ENCODE measurements at places on chromosomes 3 and 15.

DNA sequence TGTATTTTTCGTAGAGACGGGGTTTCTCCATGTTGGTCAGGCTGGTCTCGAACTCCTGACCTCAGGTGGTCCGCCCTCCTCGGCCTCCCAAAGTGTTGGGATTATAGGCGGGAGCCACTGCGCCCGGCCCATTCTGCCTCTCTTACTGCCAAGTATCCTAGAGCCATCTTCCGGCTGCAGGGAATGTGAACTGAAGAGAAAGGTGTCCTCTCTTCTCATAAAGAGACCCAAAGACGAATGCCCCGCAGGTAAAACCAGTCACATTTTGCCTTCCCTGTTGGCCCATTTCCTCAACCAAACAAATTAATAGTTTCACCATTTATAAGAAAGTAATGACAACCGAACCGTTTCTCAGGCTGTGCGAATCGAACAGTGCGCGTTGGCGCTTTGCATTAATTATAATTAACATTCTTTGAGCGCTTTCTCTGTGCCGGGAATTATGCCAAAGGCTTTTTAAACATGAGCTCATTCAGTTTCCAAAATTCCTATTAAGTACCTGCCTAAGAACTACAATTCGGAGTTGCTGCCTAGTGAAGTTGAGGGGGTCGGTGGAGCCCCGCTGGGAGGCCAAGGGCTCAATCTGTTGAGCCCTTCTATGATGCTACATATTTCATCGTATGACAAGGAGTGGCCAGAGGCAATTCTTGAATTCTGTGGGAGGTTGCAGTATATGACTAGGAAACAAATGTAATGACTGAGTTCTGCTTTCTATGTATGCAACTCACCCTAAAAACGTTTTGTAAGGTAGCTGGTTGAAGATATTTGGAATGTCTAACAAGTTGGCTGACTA, 819 bp upstream of the RPL24 start:
- no peak for DNase-seq

DNA sequence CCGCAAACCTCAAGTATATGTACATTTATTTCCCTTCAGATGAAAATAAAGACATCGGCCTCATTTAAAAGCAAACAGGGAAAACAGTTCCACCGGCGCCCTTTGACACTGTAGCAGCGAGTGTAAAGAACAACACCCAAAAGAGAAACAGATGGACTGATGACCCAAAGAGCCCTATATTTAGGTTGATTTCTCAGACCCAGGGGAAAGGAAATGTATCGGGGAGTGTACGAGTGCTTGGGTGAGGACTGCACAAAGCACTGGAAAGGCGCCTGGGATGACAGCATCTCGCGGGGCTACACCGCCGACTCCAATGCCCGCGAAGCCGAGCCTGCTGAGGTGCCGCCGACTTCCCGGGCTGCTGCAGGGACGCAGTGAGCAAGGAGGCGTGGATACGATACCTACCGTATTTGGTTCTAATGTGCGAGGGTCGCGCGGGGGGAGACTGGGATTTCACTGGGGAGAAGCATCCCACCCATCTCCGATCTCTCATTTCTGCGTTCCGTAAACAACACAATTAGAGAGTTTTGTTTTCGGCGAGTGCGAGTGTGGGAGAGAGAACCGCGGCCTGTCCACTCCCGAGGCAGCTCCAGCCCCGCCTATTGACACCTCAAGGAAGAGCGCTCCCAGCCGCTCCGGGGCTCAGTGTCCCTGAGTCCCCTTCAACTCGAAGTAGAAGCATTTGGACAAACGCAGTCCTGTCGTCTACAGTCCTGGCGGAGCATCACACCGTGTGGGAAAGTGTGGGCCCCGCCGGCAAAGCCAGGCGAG, 2.0 kb downstream of the MECOM start:
- no peak for DNase-seq

DNA sequence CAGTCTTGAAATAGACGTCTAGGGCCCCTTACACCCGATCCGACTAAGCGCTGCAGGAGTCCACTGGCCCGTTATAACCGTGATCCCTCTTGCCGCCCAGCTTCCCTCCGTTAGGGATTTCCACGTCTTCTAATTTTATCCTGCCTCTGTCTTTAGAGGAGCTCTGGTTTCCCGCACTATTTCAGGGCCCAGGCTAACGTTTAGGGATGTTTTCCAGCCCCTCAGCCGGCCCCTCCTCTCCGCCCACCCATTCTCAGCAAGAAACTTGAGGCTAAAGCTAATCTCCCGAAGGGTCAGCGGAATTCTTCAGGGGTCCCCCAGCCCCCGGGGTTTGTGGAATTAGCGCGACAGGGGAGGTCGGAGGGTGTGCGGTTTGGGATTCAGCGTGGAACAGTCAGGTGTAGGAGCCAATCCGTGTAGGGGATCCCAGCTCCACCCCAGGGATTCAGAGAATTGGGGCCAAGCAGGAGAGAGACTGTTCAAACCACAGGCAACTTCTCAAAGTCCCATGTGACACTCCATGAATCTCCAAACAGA, 1.6 kb downstream of the PTX3 start:
- DNase-seq: no peak

DNA sequence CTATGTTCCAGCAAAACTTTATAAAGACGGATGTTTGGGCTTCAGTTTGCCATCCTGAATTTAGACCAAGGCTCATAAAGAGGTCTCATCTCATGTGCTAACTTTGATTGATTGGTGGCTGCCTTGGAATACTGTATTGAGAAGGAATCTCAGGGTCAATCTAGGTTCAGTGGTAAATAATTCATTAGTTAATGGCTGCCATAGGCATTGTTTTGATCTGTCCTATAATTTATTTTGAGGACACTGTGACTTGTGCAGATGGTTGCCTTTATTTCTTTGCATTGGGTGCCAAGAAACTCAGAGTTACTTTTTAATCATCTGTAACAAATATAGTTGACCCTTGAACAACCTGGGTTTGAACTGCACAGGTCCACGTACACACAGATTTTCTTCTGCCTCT, 159.8 kb downstream of the B3GALNT1 start:
- no peak for DNase-seq

- DNase-seq: no peak
These were observed 4.6 kb upstream of the TSPAN3 start for GRCh38 chr15:77075528-77075927.

DNA sequence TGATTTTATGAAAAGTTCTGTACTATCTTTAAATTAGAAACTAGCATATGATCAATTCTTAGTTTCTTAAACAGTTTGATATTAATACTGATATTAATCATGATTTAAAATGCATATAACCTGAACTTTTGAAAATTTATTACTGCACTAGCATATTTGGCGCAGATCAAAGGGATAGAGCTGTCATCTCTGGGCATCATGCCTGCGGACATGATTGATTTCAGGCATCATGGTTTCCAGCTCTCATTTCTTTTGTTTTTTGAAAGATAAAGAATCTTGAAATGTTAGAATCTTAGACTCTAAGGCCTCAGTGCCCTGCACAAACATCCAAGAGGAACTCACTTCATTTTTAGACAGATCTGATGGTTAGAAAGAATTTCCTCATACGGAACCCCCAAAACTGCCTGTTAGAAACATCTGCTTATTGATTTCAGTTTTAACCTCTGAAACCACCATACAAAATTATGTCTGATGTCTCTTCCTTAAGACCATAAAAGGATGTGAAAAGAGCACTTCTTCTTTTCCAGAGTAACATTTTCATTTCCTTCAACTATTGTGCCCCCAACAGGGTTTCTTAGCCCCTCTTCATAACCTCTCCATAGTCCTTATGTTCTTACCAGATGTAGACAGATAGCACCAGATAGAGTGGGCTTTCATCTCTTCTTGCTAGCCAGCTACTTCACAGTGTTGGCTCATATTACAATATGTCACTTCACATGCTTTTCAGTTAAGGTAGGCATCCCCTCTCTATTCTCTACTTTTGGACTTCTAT, 110.8 kb downstream of the BBX start:
- DNase-seq: no peak
